ENCODE measurements at places on chromosomes 4 and X. TPM values are rescaled to one million over a fixed set of nuclear protein-coding genes. Genes with fewer than 3 reads are reported as not detected.

GRCh38 chr4:99473131-99473530 lies 37.7 kb upstream of the C4orf17 start:
- no peak for ATAC-seq

DNA sequence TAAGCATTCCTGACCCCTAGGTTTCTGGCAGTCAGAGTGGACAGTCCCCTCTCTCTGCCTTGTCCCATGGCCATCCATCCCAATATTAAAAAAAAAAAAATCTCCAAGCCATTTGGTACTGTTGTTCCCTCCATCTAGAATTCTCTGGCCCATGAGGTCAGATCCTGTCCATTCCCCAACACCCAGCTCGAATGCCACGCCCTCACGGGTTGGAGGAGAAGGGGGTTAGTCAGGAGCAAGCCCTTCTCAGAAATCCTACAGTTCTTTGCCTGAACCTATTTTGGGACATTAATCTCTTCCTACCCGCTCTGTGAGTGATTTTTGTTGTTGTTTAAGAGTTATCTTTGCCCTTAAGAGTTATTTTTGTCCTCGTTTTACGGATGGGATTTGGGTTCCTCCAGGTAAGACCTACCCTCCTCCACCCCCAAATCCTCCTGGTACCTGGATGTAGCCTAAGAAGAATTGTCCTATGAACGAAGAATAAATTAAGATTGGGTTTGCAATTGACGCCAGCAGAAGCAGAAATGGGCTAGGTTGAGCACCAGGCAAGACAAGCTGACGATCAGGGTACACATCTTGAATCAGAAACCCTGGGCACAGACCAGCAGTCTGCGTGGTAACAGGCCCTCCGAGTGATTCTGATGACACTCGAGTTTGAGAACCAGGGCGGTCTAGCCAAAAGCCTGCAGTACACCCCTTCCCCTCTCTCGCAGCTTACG lies 977 bp downstream of the RNF175 start:
- ATAC-seq: peak; percentile 49

DNA sequence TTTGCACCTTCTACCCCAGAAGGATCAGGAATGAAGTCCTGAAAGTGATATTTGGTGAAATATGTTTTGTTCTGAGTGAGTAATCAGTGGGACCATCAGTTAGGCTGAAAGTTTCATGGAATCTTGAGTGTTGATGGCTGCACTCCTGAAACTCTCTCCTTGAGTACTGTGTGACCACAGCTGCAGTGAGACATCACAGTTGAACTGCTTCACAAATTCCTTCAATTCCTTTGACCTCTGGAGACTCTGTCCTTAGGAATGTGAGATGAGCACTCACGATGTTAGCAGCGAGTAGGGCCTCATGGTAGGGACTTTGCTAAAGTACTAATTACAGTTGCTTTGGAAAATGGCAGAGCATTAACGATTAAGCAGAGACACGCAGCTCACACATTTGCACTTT lies 142.9 kb upstream of the SLC4A4 start:
- ATAC-seq: peak; percentile 40

GRCh38 chrX:16870862-16871815 lies 977 bp upstream of the RBBP7 start:
- ATAC-seq: no peak

DNA sequence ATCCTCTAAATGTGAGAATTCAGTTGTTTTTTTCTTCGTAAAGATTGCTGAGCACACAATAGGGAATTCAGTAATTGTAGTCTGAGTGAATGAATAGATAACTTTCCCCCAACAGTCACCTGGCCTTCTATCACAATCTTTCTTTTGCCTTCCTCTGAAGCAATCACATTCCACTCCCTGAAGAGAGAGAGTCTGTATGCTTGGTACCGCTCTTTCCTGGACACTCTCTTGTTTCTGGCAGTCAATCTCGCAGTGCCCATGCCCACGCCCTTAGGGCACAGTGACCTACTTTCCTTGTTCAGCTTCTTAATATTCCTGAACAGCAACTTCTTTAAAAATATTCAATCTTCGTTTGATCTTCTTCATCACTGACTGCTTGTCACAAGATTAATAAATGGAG lies 255.9 kb downstream of the ADAMTS3 start:
- no peak for ATAC-seq

GRCh38 chrX:15908603-15909290 lies 54.1 kb upstream of the AP1S2 start:
- ATAC-seq: no peak

- no peak for ATAC-seq
Observed at GRCh38 chr4:186264660-186265059, 1.3 kb upstream of the F11 start.

DNA sequence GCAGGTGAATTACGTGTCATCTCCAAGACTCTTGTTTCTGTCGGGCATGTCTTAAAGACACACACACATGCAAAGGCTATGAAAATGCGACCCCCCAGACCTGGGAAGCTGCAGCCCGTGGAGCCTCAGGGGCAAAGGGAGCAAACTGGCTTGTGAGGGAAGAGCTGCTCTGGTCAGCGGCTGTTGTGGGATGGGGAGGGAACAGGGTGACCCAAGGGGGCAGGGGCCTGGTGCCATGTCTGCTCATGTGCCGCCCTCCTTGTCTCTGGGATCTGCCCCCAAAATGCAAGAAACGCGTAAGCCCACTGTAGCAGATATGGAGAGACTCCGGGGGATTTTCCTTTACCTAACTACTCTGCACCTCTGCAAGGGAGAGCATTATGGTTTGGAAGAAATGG lies 92.4 kb downstream of the PHKA2 start:
- ATAC-seq: no peak

DNA sequence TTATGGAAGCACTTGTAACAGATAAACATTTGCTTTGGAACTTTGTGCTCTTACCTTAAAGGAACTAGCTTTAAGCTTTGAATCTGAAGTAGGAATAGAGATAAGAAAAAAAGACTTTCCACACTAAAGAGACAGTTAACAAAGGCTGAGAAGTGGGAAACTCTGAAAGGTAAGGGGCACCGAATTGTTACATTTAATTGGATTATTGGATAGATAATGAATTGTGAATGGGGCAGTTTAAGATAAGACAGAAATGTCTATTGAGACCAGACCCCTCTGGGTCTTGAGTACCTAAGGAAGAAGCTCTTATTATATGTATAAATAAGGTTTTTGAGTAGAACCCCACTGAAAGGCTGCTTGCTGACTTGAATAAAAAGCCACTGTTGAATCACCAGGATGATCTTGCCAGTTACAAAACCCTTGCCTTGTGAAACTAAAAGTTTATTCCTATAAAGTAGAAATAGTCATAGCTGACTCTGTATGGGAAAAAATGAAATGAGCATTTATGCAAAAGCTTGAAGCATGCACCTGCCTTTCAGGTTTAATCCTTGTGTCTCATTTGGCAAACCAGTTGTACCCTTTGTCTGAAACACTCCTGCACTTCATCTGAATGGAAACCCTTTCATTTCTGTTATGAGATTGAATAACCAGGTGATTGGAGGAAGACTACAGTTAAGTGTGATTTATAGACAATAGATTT lies 423.2 kb downstream of the RPA4 start:
- ATAC-seq: no peak

GRCh38 chr4:124334119-124334518 lies 378.4 kb downstream of the ANKRD50 start:
- ATAC-seq: peak; percentile 78

DNA sequence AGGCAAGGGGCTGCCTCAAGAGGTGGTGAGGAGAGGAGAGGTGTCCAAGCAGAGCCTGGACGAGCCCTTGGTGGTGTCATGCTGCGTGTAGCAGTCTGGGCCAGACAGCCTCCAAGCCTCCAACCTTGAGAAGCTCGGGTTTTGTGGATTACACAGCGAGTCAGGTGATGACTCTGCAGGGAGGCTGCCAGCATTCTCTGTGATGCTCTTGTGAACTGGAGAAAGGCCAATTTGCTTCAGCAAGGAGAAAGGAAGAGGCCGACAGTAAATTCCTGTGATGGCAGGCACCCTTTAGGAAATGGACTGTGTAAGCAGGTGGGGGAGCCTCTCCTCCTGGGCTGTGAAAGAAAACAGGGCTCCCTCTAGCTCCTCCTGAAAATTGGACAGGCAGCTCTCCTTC lies 36.0 kb upstream of the CD99L2 start:
- peak; percentile 77 for ATAC-seq

DNA sequence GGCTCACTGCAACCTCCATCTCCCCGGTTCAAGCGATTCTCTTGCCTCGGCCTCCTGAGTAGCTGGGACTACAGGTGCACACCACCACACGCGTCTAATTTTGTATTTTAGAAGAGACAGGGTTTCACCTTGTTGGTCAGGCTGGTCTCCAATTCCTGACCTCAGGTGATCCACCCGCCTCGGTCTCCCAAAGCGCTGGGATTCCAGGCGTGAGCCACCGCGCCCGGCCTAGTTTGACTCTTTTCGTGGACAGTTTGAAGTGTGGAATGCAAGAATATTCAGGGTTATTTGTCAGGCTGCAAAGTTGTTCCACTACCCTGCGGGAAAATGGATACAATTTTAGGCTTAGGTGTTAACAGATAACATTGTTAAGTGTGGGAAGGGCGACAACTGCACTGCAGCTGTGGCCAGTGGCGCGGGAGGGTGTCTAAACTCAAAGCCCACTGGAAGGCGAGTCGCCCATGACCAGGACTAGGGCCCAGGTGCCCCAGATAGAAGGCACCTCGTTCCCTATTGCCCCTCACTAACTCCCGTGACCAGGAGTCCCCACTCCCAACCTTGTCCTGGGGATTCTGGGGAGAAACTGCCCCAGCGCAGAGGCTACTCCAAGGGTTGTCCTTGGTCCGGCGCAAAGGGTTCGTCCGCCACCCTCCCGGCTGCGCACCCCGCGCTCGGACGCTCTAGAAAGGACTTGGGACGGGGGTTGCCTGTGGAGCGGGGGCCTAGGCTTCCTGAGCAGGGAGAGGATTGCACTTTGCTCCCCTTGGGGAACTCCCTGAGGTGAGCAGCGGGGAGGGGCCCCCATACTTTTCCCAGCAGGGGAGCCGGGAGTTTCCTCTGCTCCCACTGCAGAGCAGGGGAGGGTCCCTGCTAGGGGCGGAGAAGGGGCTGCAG lies 1.1 kb upstream of the CD99 start:
- peak; percentile 1 for ATAC-seq

DNA sequence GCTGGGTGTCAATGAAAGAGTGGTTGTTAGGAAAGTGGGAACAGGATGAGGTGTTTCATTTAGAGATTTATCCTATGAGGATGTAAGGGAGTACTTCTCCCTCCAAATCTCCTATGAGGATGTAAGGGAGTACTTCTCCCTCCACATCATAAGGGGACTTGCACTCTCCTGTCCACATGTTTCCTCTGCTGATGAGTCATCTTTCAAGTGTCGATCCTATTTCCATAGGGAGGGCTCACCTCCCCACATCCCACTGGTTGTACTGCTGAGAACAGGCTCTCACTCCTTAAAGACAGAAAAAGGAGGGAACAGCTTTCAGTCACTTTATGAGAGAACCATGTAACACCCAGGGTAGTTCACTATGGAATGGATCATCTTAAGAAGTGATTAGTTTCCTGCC lies 65.0 kb downstream of the INPP4B start:
- no peak for ATAC-seq

DNA sequence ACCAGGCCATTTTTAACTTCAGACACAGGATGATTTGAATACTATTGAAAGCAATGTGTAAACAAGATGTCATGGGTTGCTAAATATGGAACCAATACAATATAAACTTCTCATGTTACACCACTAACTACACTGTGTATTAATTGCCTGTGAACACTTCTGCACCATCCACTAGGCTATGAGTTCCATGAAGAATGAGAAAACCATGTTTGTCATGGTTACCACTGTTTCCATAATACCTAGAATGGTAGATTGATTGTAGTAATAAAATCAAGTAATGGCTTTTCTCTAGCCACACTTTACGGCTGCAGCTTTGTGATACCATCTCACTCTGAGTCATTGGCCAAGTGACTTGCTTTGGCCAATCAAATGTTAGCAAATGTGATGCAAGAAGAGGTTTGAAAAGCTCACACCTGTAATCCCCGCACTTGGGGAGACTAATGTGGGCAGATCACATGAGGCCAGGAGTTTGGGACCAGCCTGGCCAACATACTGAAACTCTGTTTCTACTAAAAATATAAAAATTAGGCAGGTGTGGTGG lies 19.9 kb upstream of the CYBB start:
- ATAC-seq: no peak

DNA sequence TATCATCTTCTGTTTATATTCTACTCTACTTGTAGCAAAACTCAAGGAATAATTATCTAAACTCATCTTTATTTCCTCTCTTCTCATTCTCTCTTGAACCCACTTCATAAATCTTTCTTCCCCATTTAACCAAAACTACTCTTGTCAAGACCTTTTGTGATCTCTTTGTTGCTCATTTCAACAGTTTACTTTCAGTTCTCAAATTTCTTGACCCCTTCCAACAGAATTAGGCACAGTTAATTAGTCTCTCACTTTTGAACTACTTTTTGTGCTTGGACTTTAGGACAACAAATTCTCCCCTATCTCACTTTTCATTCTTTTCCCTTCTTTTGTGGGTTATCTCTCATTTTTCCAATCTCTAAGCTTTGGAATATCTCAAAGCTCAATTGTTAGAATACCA lies 27.4 kb upstream of the CAMK2D start:
- no peak for ATAC-seq

DNA sequence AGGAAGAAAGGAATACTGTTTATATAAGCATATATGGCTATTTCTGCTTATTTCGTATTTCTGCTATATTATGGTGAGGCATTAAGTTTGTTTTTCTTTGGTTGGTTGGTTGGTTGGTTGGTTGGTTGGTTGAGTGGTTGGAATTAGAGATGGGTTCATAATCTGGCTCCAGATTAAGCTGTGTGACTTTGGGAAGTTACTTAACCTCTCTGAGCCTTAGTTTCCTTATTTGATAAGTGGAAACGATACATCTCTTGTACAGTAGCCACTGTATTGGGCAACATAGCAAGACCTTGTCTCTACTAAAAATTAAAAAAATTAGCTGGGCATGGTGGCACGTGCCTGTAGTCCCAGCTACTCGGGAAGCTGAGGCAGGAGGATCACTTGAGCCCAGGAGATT lies 46.1 kb upstream of the CEP135 start:
- ATAC-seq: no peak

GRCh38 chr4:56408978-56409377 lies 21.7 kb upstream of the AASDH start:
- ATAC-seq: no peak

GRCh38 chr4:22802876-22803275 lies 110.1 kb downstream of the GBA3 start:
- ATAC-seq: no peak

GRCh38 chr4:80265571-80266252 lies 752 bp upstream of the FGF5 start:
- peak; percentile 0 for ATAC-seq

- no peak for ATAC-seq
Observed at GRCh38 chr4:137960371-137961050, 281.6 kb downstream of the SLC7A11 start.

The ATP8A1 gene
- total RNA-seq: 38.1 TPM

The STARD8 gene
- 0.11 TPM for total RNA-seq

The TMSB15C gene
- 11.9 TPM for total RNA-seq

The STK32B gene
- 6.3 TPM for total RNA-seq

The FAM241A gene
- total RNA-seq: 0.78 TPM

The IL13RA2 gene
- 1.6 TPM for total RNA-seq

The ELK1 gene
- 43.7 TPM for total RNA-seq

The PABPC4L gene
- total RNA-seq: 1.4 TPM

The MAP3K15 gene
- total RNA-seq: not detected

The CXXC4 gene
- total RNA-seq: 0.10 TPM

The LRIT3 gene
- 0.25 TPM for total RNA-seq

The RBM46 gene
- total RNA-seq: 0.52 TPM

The OFD1 gene
- 26.5 TPM for total RNA-seq

The PFKFB1 gene
- total RNA-seq: 0.58 TPM

The UGT2B15 gene
- total RNA-seq: not detected

Measured in motor neuron (in vitro differentiated cells).